GM23338 (cell line): ENCODE measurements at places on chromosomes 1 and 21. TPM values are rescaled to one million over a fixed set of nuclear protein-coding genes. Genes with fewer than 3 reads are reported as not detected.

DNA sequence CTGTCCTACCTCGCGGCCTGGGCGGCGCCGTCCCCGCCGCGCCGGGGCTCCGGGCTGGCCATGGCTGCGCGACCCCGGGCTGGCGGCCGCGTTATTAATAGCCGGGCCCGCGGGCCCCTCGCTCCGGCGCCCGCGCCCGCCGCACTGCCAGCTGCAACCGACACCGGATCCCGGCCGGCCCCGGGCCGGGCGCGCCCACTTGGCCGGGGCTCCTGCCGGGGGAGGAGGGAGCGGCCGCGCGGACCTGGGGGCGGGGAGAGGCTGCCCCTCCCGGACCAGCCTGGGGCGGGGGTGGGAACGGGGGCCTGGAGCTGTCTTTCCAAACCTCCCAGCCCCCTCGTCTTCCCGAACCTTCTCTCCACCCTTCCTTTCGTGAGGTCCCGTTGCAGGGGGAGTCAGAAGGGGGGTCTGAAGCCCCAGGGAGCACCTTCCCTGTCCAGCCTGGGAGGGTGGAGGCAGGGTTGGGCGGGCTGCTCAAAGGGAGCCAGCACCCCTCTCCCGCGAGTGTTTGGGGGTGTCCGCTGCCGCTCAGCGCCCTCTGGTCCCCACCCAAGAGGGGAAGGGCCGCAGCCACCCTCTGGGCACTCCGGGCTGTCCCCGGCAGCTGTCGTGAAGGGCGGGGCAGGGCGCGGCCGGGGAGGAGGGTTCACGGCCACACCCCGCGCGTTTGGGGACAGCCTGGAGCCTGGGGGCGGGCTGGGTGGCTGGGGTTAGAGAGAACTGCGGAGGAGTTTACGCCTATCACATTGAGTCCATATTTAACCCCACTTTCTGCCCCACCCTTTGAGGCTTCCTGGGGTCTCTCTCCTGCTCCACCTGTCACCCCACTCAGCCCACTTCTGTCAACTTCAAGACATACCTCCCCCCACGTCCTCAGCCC is at the start of gene SYNC:
TSS of gene SYNC (minus strand) at position 172 of the 880 bp plus-strand sequence. CDS start at position 62, 110 bp downstream.
- peak within 1 kb of the TSS; percentile 75 for H3K4me3 ChIP-seq
- peaks cover 39% of the 10 kb centered on the region for H3K27me3 ChIP-seq

The KLHL21 gene
- 31.1 and 35.9 TPM in 2 replicates for total RNA-seq

DNA sequence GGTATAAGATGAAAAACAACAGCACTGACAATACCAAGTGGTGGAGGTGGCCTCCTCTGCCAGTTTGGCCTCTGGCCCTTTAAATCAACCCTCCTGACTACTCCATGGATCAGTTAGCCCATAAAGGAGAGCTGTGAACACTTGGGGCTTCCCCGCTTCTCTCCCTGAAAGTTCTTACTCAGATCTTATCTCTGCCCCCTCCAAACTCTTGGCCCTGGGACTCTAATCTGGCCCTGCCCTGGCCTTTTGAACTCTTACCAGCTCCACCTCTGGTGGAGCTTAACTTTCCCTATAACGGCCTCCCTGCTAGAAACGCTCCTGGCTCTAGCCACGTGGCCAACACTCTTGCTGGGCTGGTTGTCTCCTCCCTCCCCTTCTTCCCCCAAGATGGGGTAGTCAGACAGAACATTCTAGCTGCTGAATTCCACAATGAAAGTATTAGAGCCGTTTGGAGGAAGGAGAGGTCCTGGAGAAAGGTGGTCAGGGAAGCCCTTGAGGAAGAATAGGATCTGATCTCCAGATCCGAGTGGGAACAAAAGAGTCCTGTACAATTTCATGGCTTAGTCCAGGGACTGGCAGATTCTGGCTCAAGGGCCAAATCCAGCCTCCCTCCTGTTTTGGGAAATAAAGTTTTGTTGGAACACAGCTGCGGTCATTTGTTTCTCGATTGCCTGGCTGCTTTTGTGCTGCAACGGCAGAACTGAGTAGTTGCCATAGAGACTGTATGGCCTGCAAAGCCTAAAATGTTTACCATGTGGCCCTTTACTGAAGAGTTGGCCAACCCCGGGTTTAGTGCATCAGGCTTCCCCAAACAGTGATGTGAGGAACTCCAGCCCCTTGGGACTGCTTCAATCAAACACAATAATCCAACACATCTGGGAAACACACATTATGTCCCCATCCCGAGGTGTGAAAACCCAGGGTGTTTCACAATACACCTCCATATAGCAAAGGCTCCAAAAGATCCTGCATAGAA is 9.5 kb upstream of the PIGR start:
- H3K4me1 ChIP-seq, result no peaks in the 10 kb centered on the region
- no peak for DNase-seq
- no peak overlapping the region for H3K27ac ChIP-seq
- H3K27me3 ChIP-seq, result no peaks in the 10 kb centered on the region
- H3K4me3 ChIP-seq, result no peak overlapping the region

GRCh38 chr1:183780159-183780558 is 24.8 kb upstream of the RGL1 start:
- no peak for DNase-seq
- no peak overlapping the region for H3K27ac ChIP-seq
- H3K36me3 ChIP-seq, result peaks cover 2% of the 10 kb centered on the region; the same call in 1 of the 2 replicates
- no peak overlapping the region for H3K4me3 ChIP-seq
- H3K4me1 ChIP-seq, result no peaks in the 10 kb centered on the region
- H3K27me3 ChIP-seq, result no peaks in the 10 kb centered on the region

DNA sequence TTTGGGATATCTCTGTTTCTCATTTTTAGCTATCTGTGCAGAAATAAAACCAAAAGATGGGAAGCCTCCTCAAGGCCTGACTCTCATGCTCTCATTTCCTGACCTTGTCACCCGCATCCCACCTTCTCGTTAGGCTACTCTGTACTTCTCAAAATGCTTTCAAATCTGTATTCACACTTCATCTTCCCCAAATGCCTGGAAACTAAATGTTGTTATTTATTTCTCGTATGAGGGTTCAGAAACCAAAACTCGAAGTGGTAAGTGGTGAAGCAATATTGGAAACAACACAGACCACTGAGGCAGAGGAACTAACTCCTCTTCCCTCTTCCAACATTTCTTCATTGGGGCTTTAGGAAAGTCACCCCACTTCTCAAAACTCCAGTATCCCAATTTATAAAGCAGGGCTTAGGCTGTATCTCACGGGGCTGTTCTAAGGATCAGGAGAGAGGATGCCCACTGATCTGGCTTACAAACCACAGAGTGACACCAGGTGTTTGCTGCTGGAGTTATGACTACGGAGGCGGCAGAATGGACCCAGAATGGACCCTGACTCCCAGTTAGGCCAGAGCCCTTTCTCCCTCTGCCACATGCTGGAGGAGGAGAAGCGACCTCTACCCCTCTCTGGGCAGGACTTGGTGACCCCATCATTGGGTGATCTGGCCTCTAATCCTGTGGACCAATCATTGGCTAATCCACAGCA is 3.5 kb downstream of the SLAMF7 start:
- no peaks in the 10 kb centered on the region for H3K27me3 ChIP-seq
- no peak for DNase-seq
- H3K27ac ChIP-seq, result no peak overlapping the region
- peaks cover 6% of the 10 kb centered on the region for H3K4me1 ChIP-seq
- no peak overlapping the region for H3K4me3 ChIP-seq

The SH2D2A gene
- total RNA-seq, result 3.4 and 11.5 TPM in 2 replicates

The TRIM46 gene
- total RNA-seq, result 15.4 and 18.8 TPM in 2 replicates

GRCh38 chr21:29669416-29669815 is 270.4 kb downstream of the GRIK1 start:
- H3K36me3 ChIP-seq, result no peaks in the 10 kb centered on the region
- H3K27ac ChIP-seq, result no peak overlapping the region
- H3K4me3 ChIP-seq, result no peak overlapping the region
- DNase-seq, result no peak

The BNIPL gene
- 1.2 and 2.4 TPM in 2 replicates for total RNA-seq

The PLXNA2 gene
- 1.8 and 3.2 TPM in 2 replicates for total RNA-seq

DNA sequence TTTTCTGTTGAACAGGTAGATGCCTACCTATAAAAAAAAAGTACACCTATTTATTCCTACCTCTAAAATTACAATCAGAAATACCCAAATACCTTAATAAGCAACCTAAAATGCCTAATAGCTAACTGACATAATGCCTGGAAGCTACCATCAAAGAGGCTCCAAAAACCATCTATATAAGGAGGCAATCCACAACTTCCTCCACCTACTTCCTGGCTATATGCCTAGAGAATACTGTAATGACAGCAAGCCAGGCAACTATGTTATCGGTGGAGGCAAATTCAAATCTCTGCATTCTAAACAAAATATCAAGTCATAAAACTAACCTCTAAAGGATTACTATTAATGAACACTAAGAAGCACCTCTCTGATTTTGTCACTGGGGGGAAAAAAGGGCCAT is 10.1 kb downstream of the ZNF644 start:
- no peaks in the 10 kb centered on the region for H3K36me3 ChIP-seq
- H3K27ac ChIP-seq, result no peak overlapping the region
- no peaks in the 10 kb centered on the region for H3K27me3 ChIP-seq

The E2F2 gene
- total RNA-seq, result 2.6 and 3.4 TPM in 2 replicates

DNA sequence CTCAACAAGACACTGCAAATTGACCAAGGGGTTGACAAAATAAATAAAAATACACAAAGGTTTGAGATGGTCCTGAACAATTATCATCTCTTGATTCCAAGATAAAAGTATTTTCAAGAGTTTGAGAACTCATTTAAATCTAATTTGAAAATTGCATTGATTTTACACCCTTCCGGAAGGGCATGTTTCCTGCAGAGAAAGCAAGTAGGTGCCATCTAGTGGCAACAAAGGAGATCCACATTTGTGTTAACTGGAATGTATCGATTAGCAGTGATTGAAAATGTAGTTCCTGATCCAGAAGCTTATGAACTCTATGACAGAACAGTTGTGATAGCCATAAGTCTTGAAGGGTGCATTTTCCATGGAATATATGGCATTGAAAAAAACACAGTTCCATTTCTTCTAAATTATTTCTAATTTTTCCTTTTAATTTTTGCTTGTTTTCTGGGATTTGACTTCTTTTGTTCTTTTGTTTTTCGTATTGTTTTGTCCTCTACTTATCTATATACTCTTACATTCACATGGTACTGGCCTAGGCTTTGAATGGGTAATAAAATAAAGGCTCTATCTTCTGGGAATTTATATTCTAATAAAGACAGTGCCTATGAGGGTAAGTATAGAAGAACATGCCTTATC is 143.7 kb downstream of the DNM3 start:
- no peaks in the 10 kb centered on the region for H3K36me3 ChIP-seq
- H3K27ac ChIP-seq, result no peak overlapping the region
- no peaks in the 10 kb centered on the region for H3K27me3 ChIP-seq
- H3K4me1 ChIP-seq, result 0 out of 2 replicates have a peak, but pooled peaks cover 3% of the 10 kb centered on the region

DNA sequence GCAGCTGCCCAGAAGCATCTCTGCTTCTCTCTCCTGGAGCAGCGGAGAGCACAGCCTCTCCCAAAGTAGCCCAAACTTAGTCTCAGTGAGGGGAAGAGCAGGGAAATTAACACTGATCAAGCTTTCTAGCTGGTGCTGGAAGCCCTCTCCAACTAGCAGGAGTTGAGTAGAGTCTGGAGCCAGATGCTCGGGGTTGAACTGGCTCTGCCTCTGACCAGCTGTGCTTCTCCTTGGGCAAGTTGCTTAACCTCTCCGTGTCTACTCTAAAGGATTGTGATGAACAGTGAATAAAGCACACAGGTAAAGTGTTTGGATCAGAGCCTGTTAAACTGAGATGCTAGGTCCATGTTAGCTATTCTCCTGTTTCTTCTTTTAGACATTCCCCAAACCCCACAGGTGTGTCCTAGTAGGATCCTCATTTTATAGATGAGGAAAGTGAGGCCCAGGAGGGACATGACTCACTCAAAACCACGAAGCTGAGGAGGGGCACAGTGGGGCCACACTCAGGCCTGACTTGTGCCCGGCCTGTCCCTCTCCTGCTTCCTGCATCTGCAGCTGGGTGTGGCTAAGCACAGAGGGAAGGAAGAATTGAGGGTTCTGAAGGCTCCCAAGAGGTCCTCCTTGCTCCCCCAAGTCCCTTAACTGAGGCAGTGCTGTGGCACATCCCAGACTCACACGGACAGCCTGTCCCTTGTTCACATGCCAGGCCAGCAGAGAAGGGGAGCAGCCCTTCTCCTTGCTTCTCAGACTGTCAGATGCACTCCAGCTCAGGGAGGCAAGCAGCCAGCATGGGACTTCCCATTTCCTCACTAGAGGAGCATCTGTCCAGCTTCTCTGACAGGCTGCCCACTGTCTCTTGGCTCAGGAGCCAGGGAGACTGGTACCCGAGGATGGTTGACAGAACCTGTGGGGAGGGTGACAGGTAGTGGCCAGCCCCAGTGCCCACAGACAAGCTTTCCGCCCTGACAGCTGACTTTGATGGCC is 152.0 kb upstream of the IGSF21 start:
- H3K36me3 ChIP-seq, result no peaks in the 10 kb centered on the region
- H3K27me3 ChIP-seq, result no peaks in the 10 kb centered on the region
- H3K4me3 ChIP-seq, result no peak overlapping the region
- no peak overlapping the region for H3K27ac ChIP-seq
- H3K4me1 ChIP-seq, result peaks cover 14% of the 10 kb centered on the region

DNA sequence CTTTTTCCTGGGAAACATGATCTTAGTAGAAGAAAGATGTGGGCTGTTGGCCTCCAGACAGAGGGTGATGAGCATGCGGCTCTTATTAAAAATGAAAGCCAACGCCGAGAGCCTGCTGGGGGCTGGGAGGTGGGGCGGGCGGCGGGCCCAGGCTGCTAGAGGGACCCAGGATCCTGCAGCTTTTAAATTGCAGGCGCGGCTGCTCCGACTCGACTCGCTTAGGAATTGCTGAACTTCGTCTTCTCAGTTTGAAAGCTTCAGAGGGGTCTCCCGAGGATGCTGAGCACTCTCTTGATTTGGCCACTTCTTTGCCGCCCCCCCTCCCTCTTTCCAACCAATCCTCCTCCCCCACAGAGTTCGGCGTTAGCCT is 1.2 kb downstream of the AGPAT3 start:
- no peak overlapping the region for H3K27ac ChIP-seq
- H3K36me3 ChIP-seq, result no peaks in the 10 kb centered on the region
- peak; percentile 59 for DNase-seq
- peaks cover 10% of the 10 kb centered on the region for H3K4me1 ChIP-seq
- H3K27me3 ChIP-seq, result peaks cover 30% of the 10 kb centered on the region

GRCh38 chr1:24364605-24364974 is 45.4 kb downstream of the GRHL3 start:
- H3K4me3 ChIP-seq, result no peak overlapping the region
- H3K27me3 ChIP-seq, result no peaks in the 10 kb centered on the region
- no peaks in the 10 kb centered on the region for H3K4me1 ChIP-seq
- no peaks in the 10 kb centered on the region for H3K36me3 ChIP-seq

DNA sequence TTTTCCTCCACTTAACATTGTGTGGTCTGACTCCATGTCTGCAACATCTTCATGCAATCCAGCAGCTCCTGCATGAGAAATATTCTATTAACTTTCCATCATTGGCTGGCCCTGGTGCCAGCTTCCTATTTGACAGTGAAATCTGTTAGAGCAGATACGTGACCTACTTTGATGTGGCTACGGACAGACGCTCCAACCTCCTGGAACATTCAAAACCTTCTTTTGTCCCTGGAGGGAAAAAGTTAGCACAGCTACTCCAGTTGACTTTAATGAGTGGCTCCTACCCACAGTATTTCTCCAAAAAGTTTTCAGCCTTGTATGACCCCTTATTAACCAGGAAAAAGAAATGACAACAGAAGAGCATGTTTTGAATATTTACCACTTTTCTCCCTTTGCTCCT is 22.0 kb downstream of the PRAMEF20 start:
- no peak overlapping the region for H3K27ac ChIP-seq
- no peaks in the 10 kb centered on the region for H3K4me1 ChIP-seq
- no peaks in the 10 kb centered on the region for H3K27me3 ChIP-seq
- DNase-seq, result no peak
- H3K36me3 ChIP-seq, result no peaks in the 10 kb centered on the region
